HCT116 (cell line): ENCODE measurements at places on chromosomes 4 and X. TPM values are rescaled to one million over a fixed set of nuclear protein-coding genes. Genes with fewer than 3 reads are reported as not detected.

The FAT1 gene
- total RNA-seq, result 676 TPM

The GPAT3 gene
- total RNA-seq, result 36.7 TPM

The CT47B1 gene
- not detected for total RNA-seq

The LAMTOR3 gene
- total RNA-seq, result 21.0 TPM

The ADH4 gene
- 0.25 TPM for total RNA-seq

The LRCH2 gene
- not detected for total RNA-seq

The STK32B gene
- not detected for total RNA-seq

The NWD2 gene
- not detected for total RNA-seq

The MORC4 gene
- 20.6 TPM for total RNA-seq

The EIF4E gene
- total RNA-seq, result 148 TPM

The GPR119 gene
- total RNA-seq, result not detected

The C4orf51 gene
- not detected for total RNA-seq

The GATA1 gene
- total RNA-seq, result 0.34 TPM

The CCDC110 gene
- total RNA-seq, result 2.7 TPM

The PRSS12 gene
- total RNA-seq, result 13.8 TPM

DNA sequence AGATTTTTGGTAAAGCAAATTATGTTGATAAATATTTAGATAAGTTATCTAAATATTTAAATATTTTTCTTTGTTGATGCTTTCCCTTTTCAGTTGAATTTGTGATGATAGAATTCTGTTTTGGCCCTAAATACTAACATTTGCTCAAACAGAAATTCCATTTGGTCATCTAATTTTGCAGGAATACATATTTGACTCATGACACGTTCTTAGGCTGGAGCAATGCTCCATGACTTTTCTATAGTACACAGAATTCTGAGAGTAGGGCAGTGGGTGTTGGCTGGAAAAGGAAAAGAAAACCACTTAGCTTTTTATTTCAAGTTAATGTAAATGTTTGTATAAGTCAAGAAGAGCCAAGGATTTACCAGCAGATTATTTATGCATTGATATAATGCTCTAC is 58.6 kb upstream of the GK2 start:
- H3K27ac ChIP-seq, result no peak overlapping the region
- H3K27me3 ChIP-seq, result peaks cover 5% of the 10 kb centered on the region; the same call in 1 of the 2 replicates
- no peak for DNase-seq
- H3K36me3 ChIP-seq, result no peaks in the 10 kb centered on the region
- no peak overlapping the region for H3K4me3 ChIP-seq
- no peaks in the 10 kb centered on the region for H3K4me1 ChIP-seq

DNA sequence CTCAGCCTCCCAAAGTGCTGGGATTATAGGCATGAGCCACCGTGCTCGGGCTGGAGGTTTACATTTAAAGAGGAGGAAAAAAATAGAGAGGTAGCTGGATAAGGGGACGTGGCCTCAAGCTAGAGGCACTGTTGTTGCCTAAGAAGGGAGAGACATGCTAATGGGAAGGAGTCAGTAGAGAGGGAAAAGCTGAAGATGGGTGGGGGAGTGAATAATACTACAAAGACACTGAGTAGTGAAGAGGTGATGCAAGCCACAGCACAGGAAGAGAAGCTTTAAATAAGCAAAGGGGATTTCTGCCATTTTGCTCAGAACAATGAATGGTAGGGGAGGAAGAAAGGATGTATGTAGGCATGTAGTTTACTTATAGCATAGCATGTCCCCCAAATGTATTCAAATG is 11.5 kb upstream of the AP1S2 start:
- no peaks in the 10 kb centered on the region for H3K36me3 ChIP-seq
- no peaks in the 10 kb centered on the region for H3K27me3 ChIP-seq
- H3K27ac ChIP-seq, result no peak overlapping the region
- no peak for DNase-seq

DNA sequence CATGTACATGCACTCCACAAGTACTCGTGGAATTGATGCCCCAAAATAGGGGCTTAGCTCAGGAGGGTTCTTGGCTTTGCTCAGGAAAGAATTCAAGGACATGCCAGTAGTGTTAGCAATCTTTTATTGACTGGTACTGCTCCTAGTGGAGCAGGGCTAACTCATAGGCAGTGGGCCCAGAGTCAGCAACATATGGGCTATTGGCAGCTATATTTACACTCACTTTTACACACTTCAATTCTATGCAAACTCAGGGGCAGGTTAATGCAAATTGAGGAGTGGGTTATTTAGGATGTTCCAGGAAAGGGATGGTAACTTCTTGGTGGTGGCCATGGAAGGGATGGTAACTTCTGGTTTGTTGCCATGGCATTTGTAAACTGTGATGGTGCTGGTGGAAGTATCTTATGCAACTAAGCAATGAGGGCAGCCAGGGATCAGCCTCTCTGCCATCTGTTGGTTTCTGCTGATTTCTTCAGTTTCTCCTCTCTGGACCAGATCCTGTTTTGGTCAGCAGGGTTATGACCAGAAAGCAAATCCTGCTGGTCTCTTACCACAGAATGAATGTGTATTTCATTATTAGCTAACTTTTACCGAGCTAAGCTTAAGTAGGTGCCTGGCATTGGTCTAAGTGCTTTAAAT is 69.2 kb upstream of the FAT1 start:
- H3K27me3 ChIP-seq, result no peaks in the 10 kb centered on the region
- H3K27ac ChIP-seq, result no peak overlapping the region
- no peaks in the 10 kb centered on the region for H3K36me3 ChIP-seq
- H3K4me3 ChIP-seq, result no peak overlapping the region

GRCh38 chr4:189178125-189178746 is 762.4 kb upstream of the FRG1 start:
- no peak overlapping the region for H3K4me3 ChIP-seq
- no peaks in the 10 kb centered on the region for H3K4me1 ChIP-seq
- H3K27ac ChIP-seq, result no peak overlapping the region
- no peaks in the 10 kb centered on the region for H3K36me3 ChIP-seq

- no peaks in the 10 kb centered on the region for H3K27me3 ChIP-seq
- DNase-seq, result no peak
- no peaks in the 10 kb centered on the region for H3K4me1 ChIP-seq
These were observed 146.5 kb downstream of the IL1RAPL2 start for GRCh38 chrX:104712515-104712914.

DNA sequence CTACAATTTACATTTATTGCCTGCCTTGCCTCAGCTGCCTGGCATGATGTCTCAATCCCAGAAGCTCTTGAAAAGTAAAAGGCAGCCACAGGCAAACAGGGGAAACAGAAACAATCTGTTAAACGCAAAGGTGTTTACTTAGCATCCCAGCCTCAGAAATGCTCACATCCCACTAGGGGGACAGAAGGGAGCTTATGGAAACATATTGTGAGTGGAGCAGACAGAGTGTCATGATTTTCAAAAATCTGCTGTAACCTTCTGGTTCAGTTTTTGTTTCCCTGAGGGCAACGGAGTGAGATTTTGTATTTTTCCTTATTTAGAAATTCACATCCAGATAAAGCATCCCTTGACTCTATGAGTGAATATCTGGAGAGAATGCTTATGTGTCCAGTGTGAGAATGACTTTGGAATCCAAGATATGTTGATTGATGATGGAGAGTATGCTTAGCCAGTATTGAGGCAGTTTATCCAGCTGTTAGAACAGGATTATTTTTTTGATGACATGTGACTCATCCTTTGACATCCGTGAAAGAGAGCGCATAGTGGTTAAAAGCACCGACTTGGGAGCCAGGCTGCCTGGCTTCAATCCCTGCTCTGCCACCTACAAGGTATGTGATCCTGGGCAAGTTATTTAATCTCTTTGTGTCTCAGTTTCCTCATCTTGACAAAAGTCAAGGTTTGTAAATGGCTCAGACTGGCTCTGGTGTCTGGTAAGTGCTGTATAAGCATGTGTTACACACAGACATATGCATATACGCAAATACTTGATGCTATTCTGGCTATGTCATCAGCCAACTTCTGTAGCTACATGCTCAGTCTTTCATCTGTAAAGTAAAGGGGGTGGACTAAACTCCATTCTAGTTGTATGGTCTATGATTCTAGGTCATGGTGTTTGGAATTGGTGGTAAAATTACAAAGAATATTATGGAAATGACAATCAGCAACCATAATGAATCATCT is 381.2 kb downstream of the RAPGEF2 start:
- no peak for DNase-seq
- peaks cover 4% of the 10 kb centered on the region; the same call in 1 of the 2 replicates for H3K4me1 ChIP-seq
- no peak overlapping the region for H3K4me3 ChIP-seq
- H3K36me3 ChIP-seq, result no peaks in the 10 kb centered on the region
- no peaks in the 10 kb centered on the region for H3K27me3 ChIP-seq

DNA sequence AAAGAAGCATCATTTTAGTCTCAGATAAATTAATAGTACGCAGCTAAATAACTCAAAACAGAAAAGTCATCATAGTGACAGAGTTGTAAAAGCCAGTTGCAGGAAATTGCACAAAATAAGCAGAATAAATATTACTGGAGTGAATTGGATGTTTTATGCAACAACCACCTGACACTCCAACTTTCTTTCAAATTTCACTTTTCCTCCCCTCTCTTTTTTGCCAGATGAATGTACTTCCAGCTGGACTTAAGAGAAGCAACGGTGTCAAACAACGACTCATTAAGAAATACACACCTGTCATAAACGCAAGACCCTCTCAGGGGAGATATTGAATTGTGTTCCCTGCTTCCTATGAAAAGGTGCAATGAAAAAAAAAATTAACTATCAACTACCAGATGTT is 120.2 kb upstream of the HCCS start:
- H3K36me3 ChIP-seq, result no peaks in the 10 kb centered on the region
- DNase-seq, result no peak
- H3K4me1 ChIP-seq, result no peaks in the 10 kb centered on the region
- H3K4me3 ChIP-seq, result no peak overlapping the region
- H3K27ac ChIP-seq, result no peak overlapping the region

DNA sequence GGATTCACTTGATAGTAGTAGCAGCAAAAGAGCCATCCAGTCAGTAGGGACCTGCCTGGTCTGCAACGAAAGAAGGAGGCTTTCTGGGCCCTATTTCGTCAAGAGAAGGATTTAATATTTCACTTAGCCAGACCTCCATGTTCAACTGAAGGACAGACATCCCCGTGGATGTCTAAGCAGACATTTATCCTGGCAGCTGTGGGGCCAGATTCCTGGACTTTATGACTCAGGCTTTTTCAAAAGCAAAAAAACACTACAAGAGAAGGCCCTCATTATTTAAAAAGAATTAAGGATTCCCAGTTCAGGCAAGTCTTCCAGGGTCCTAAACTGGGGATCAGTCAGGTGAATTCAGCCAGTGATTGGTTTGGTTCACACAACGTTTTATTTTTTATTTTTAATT is 88.5 kb upstream of the TSPAN5 start:
- H3K27me3 ChIP-seq, result no peaks in the 10 kb centered on the region
- H3K27ac ChIP-seq, result 0 out of 2 replicates have a peak overlapping the region, but pooled peaks have one; percentile 37
- H3K36me3 ChIP-seq, result no peaks in the 10 kb centered on the region
- no peak for DNase-seq
- H3K4me1 ChIP-seq, result peaks cover 24% of the 10 kb centered on the region
- no peak overlapping the region for H3K4me3 ChIP-seq

GRCh38 chrX:19958552-19959486 is 32.0 kb downstream of the BCLAF3 start:
- no peak overlapping the region for H3K4me3 ChIP-seq
- no peaks in the 10 kb centered on the region for H3K36me3 ChIP-seq
- no peaks in the 10 kb centered on the region for H3K4me1 ChIP-seq

- H3K36me3 ChIP-seq, result no peaks in the 10 kb centered on the region
- no peak for DNase-seq
- no peaks in the 10 kb centered on the region for H3K4me1 ChIP-seq
- no peaks in the 10 kb centered on the region for H3K27me3 ChIP-seq
- no peak overlapping the region for H3K27ac ChIP-seq
These were observed 14.5 kb downstream of the LONRF3 start for GRCh38 chrX:118988911-118989310.

- H3K4me3 ChIP-seq, result no peak overlapping the region
- no peak for DNase-seq
- H3K27me3 ChIP-seq, result no peaks in the 10 kb centered on the region
- H3K27ac ChIP-seq, result no peak overlapping the region
These were observed 10.5 kb downstream of the TBC1D14 start for GRCh38 chr4:6920171-6920570.

DNA sequence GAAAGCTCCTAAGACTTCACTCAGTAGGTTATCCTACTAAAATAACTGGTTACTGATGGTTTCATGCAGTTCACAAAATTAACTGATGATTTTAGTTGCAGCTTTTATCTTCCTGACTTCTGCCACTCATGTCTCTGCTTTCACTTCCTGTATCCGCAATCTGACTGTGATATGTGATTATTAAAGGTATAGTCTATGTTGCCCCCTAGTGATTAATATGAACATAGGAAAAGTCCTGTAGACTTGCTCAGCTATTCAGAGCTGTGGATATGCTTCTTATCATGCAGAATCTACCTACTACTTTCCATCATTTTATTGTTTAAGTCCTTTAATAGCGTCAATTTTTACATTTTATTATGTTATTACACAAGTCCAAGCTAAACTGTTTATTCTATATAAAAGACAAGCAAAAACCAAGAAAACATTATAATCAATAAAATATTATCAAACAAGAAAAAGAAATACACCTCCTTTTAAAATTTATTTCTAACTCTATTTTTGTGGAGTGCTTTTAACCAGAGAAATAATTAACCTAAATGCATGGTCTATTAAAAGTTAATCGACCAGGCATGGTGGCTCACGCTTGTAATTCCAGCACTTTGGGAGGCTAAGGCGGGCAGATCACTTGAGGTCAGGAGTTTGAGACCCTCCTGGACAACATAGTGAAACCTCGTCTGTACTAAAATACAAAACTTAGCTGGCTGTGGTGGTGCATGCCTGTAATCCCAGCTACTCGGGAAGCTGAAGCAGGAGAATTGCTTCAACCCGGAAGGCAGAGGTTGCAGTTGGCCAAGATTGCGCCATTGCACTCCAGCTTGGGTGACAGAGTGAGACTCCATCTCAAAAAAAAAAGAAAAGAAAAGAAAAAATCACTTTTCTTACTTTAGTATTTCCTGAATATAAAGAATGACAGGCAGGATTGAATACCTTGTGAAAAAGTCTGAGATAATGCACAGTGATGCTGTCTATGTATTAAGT is 40.4 kb upstream of the TLR2 start:
- no peak overlapping the region for H3K4me3 ChIP-seq
- H3K4me1 ChIP-seq, result 0 out of 2 replicates have a peak, but pooled peaks cover 5% of the 10 kb centered on the region
- no peaks in the 10 kb centered on the region for H3K27me3 ChIP-seq
- no peaks in the 10 kb centered on the region for H3K36me3 ChIP-seq

GRCh38 chr4:36133658-36134057 is 110.7 kb downstream of the ARAP2 start:
- no peaks in the 10 kb centered on the region for H3K36me3 ChIP-seq
- no peak overlapping the region for H3K4me3 ChIP-seq
- H3K27me3 ChIP-seq, result no peaks in the 10 kb centered on the region
- no peak for DNase-seq
- no peaks in the 10 kb centered on the region for H3K4me1 ChIP-seq
- no peak overlapping the region for H3K27ac ChIP-seq

DNA sequence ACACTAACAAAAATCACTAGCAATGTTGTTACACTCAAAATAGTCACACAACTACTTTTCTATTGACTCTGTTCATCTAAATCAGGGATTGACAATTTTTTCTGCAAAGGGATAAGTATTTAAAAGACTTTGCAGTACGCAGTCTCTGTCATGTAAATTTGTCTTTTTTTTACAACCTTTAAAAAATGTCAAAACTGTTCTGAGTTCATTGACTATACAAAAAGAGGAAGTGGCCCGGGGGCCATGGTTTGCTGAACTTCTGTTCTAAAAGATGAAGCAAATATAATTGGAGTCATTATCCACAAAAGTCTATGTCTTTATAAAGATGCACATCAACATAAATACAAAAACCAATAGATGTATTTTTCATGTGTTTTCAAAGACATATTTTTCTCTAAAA is 1310.3 kb downstream of the RPA4 start:
- H3K36me3 ChIP-seq, result no peaks in the 10 kb centered on the region
- DNase-seq, result no peak
- no peaks in the 10 kb centered on the region for H3K27me3 ChIP-seq
- H3K27ac ChIP-seq, result no peak overlapping the region
- no peaks in the 10 kb centered on the region for H3K4me1 ChIP-seq
- H3K4me3 ChIP-seq, result no peak overlapping the region
